ENCODE measurements at places on chromosomes 12 and 14.

DNA sequence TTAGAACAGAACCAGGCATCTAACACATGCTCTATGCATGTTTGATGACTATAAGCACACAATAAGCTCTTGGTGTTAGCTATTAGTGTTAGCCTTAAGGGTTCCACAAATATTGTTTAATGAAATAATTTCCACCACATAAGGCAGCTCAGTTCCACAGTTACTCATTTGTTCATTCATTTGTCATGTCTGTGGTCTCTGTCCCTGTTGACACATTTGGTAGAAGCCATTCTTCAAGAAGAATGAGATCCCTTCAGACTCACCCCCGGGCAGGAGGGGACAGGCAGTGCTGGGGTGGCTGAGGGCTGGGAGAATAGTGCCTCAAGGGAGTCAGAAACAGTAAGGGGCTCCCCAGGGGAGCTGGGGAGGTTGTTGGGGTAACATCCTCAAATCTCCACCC, 3.7 kb upstream of the FAIM2 start:
- DNase-seq, result no peak

DNA sequence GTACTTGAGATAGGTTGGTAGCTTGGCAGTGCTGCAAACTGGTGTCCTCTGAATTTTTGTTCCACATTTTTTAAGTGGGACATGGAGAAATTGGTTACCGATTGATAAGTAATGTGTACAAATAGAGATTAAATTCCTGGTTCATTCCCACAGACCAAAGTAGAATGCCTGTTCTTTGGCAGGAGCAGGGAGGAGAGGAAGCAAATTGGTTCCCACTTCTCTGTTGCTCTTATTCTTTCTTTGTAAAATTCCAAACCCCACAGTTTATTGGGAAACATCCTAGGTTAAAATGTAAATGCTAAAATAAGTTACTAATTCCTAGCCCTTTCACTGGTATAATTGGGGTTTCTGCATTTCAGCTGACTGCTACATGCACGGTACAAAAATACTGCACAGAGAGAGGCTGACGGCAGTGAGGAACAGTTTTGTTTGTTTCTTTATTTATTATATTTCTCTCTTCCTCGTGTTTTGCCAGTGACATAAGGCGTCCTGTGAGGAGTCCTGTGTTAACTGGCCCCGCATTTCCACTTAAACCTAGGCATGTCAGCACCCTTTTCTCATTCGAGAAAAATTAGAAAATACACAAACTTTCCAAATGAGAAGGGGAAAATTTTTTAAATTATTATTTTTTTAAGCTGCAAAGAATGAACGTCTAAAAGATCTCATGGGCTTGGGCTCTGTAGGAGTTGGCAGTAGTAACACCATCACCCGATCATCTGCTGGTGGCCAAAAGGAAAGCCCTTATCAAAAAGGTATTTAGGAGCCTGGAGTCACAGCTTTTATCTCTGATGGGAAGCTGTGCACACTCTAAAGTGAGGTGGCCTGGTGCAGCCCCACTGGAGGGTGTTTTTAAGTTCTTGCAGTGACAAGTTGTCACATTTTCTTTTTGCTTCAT, 25.4 kb upstream of the BCL7A start:
- no peak for DNase-seq

DNA sequence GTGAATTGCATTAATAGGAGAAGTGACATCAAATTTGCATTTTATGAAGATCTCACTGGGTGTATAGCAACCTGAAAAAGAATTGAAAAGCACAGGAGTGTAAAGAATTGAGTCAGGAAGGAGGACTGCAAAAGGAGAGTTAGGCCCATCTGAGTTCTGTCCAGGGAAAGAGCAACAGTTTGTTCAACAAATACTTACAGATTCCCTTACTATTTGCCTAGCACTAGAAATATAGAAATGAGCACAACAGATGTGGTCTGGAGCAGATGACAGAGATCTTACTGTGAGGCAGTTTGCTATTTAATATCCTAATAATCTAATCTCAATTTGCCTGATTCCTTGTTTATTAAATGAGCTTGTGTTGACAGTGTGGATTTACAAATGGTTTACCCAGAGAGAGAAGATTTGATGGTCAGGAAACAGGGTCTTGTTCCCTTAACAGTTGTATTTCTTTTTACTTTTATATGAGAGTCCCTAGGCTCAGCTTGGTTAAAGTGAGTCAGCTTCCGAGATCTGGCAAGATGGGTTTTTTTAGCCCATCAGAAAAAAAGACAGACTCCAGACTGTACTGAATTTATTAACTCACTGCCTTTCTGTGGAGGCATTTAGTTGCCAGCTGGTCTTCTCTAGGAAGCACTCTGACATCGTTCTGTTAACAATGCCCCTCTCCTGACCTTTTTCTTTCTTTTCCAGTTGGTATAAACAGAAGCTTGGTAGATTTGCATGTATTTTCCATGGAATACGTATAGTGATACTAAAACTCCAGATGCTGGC, 229.7 kb downstream of the TTC6 start:
- DNase-seq, result no peak

DNA sequence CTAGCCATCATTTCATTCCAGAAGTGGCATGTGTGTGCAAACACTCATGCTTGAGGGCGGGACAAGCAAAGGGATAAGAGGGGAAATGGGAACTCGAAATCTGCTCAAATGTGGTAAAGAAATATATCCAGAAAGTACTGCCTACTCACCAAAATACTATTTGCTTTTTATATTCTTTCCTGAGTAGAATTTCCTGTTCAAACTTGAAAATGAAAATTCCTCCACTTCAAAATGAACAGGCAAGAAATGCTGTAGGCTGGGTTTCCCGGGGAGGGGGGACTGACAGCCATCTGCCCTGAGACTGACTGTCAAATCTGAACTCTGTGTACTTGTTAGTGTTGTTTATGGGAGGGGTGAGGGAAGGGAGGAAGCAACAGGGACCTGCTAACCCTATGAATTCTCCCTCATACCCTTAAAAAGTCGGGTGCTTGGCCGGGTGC, 34.6 kb downstream of the NTF3 start:
- DNase-seq, result no peak
